CD4-positive, alpha-beta T cell treated with Interleukin-4 for 4 hours (primary cell): ENCODE measurements at places on chromosomes 4 and X.

- no peak for DNase-seq
Observed at GRCh38 chr4:26255989-26256388, 64.8 kb upstream of the RBPJ start.

DNA sequence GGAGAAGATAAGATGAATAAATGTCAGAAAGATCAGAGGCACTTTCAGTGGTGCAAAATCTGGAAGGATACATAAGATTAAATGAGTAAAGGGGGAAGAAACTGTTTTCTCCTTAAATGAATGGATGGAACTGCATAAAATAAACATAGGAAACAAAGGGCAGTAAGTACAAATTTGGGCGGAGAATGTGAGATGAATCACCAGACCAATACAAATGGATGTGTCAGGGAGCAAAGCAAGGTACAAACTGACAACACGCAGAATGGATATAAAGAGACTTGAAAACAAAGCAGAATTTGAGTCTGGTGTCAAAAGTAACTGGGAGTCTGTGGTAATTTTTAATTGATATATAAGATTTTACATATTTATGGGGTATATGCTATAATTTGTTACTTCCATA is 175.3 kb upstream of the PCDH18 start:
- DNase-seq = no peak

GRCh38 chr4:78528327-78528726 is 23.2 kb upstream of the ANXA3 start:
- no peak for DNase-seq

GRCh38 chrX:110847334-110847733 is 51.7 kb upstream of the CHRDL1 start:
- peak; percentile 45 for DNase-seq

- no peak for DNase-seq
Observed at GRCh38 chrX:69287095-69287494, 121.8 kb upstream of the PJA1 start.

DNA sequence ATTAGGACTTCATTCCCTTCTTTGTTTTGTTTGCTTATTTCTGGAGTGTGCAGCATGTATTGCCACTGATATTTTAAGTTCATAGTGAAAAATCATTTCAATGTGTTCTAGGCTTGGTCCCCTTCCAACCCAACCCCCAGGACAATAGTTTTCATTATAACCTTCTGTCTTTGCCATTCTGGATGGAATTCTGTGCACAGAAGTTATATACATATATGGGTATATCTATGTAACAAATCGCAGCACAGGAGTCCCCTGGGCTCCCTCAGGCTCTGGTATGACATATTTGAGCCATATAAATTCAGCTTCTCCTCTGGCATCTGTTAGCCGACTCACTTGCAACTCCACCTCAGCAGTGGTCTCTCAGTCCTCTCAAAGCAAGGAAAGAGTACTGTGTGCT is at the start of gene TNMD:
TSS of gene TNMD (plus strand) at position 326 of the 400 bp plus-strand sequence. CDS start 83 bp downstream, outside the sequence.
- no peak for DNase-seq

GRCh38 chr4:54237770-54238169 is 8.7 kb downstream of the PDGFRA start:
- no peak for DNase-seq

DNA sequence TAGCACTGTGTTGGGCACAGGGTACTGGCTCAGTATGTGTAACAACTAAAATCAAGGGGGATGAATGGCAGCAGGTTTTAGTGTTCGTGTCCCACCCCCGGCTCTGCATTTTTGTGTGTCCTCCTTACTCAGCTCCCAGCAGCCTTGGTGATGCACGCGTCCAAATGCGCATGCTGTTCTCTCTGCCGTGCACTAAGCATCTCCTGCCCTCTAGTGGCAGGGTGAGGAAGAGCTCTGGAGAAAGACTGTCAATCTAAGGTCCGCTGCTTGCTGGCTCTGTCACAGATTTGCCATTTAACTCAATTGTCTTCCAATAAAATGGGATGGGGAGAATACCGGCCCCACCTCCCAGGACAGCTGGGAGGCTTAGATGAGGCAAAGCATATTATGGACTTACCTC is 61.4 kb downstream of the WFS1 start:
- peak; percentile 25 for DNase-seq

DNA sequence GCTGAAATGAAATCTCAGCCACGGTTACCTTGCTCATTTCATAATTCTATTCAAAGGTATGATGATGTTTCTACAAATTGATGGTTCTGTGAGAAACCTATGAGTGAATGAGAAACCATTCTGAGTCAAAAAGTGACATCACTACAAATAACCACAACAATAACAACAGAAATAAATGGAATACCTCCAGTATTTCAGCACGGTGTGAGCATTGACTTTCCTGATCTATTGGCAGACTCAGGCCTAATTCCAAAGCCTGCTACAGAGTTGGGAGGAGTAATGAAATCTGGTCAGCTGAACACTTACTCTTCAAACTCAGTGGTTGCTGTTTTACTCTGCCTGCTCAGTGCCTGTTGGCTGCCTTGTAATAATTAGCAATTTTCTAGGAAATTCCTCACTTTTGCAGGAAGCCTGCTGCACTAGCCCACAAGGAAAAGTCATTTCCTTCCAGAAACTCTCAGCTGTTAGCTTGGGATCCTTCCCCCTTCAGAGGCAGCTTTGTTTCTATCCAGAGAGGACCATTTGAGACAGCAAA is 18.8 kb upstream of the SYNPO2 start:
- DNase-seq = no peak

DNA sequence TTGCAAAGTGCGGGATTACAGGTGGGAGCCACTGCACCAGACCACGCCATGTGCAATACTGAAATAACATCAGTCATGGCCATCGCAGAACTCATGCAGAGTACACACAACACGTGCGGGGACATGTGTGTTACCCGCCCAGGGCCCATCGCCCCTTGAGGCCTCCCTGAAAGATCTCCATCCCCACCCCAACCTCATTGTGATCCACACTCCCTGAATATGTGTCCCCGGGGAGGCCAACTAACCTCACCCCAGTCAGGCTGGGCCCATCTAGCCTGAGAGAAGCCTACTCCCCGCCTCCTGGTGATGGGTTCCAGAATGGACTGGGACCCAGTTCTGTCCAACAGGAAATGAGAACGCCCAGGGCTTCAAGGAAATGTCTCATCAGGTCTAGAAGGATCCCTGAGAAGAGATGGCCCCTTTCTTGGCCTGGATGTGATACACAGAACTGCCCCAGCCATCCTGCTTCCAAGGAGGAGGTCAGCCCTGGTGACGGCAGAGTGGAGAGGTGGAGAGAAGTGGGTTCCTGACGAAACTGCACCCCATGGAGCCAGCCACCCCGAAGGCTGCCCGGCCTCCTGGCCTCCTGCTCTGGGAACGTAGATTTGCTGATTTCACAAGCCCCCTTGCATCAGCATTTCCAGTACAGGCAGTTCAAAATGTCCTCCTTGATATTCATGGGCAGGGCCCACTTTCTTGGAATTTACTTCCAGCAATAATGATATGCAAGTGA is 22.5 kb upstream of the CLDN24 start:
- no peak for DNase-seq

DNA sequence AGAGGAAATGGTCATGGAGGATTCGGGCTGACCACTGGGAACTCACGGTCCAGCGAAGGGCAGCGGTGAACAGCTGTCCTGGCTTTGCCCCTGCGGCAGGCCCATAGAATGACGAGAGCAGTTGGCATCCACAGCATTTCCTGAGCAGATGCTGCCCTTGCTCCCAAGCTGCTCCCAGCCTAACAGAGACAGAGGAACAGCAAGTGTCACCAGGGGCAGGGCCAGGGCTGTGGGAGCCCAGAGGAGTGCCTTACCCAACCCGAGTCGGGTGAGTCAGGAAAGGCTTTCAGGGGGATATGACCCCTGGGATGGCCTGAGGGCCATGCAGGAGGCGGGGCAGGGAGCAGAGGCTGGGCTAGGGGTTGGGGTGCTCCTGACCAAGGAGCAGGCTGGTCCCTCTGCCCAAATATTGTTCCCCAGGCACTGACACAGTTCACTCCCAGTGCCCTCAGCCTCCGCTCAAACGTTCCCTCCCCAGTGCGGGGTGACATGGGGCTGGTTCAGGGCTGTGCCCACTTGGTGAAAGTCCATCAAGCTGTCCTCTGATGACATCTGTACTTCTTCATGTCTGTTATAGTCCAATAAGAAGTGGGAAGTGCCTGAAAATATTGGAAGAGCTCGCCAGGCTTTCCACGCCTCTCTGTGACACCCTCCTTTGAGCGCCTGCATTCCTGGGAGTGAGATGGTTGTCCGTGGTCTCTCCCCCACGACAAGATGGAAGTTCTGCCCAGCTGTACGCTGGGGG is 64.7 kb upstream of the GPR78 start:
- DNase-seq = no peak

GRCh38 chr4:165502916-165503907 is 124.4 kb downstream of the CPE start:
- DNase-seq = no peak

DNA sequence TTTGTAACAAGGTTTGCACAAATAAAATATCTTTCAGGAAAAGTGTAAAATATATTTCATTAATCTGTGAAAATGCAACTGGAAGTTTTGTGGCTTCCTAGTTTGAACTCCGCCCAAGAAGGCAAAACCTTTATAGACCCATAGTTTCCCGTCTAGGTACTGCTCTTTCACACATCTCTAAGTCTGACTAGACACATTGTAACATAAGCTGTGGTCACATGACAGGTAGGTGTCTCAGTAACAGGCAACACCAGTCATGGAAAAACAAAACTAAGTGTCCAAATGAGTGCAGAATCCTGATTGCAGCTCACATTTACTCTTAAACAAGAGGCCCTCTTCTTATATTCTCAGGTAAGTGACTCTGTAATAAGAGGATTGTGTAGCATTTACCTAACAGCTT is 55.6 kb downstream of the SNCA start:
- no peak for DNase-seq

DNA sequence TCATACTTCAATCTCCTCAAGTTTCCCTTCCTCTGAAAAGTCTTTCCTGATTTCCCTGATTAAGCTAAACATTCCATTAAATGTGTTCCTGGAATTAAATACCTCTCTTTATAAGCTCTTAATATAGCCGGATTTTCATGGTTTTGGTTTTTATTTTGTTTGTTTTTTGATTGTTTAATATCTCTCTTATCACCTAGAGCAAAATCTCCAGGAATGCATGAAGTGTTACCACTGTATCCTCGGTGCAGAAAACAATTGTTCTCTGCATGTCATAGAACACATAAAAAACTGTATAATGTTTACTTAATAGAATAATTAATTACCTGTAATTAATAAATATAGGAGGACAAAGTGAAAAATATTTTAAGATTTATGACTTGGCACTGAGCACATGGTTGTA is 86.2 kb downstream of the PCDH18 start:
- no peak for DNase-seq

DNA sequence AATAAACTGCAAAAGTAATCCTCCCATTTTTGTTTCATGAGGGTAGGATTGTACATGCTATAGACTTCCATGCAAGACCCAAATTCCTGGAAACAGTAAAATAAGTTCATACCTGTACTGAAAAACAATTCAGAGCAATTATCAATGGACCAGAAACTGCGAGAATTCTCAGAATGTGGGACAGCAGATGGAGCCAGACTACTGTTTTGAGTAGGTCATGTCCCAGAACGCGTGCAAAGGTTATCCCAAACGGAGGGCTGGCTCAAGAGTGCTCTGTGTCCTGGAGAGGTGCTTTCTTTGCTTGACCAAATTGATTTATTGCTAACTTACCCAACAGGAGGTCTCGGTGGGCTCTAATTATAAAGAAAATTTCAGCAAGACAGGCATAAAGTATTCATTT is 1.7 kb upstream of the MAGEH1 start:
- DNase-seq = no peak

DNA sequence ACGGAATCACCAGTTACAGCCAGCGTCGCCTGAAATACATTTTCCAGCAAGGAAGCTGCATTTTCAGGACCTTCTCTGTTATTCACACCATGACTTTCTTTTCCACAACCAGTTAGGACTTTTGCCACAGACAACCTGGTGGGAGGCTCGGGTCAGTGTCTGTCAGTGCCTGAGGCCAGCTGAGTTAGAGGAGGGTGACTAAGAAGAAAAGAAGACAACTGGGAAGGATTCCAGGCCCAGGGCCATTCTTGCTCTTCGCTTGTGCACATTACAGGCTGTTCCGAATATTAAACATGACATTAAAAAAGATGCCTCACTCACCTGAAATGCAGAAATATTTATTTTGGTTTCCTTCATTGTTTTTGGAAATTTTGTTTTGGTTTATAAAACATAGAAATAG is 21.4 kb upstream of the CENPU start:
- no peak for DNase-seq

DNA sequence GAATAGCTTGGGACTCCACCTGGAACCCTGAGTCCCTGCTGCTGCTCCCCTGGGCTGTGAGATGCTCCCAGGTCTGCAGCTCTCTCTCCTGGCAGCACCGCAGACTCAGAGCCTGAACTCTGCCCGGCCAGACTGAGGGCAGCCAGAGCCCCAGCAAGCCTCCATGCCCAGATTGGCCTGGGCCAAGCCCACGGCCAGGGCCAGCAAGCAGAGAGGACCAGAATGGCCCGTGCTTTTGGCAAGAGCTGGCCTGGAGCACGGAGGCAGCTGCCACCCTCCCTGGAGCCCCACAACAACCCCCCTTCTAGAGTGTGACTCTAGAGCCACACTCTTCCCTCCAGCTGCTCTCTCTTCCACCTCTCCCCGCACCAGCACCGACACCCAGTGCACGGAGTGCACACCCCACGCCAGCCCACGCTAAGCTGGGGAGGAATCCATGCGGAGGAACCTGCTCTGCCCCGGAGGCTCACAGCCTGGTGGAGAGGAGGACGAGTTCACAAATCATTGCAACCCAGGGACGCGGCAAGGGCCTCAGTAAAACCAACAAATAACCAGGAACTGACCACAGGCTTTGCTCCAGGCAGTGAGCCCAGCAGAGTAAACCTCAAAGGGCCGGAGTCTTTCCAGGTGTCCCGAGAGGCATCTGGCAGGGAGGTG is 110.3 kb downstream of the HMX1 start:
- DNase-seq = no peak

GRCh38 chrX:122777766-122778165 is 406.3 kb upstream of the GRIA3 start:
- no peak for DNase-seq

DNA sequence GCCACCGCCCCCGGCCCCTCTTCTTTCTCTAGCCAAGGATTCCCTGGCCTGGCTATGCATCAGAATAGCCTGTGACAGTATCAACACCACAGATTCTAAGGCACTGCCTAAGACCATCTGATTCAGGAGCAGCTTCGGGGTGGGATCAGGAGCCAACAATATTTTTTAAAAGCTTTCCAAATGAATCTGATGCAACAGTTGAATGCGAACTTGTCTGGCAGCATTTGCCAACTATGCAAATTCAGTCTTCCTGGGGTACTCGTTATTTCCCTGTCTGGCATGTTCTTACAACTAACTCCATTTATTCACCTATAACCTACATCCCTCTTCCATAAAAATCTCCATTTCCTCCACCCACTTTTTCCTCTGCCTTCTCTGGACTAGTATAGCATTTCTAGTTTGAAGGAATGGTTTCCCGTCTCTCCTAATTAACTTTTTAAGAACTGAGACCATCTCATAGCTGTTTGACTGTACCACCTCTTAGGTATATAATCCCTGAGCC is 36.2 kb upstream of the UGDH start:
- DNase-seq = no peak

- no peak for DNase-seq
Observed at GRCh38 chr4:25500626-25501316, 123.7 kb downstream of the ANAPC4 start.
